ENCODE measurements at places on chromosomes 1 and 21.

- peak; percentile 17 for DNase-seq
These were observed 5.7 kb downstream of the TMEM50A start for GRCh38 chr1:25343872-25344271.

GRCh38 chr21:26499495-26499894 is 73.6 kb downstream of the CYYR1 start:
- no peak for DNase-seq

DNA sequence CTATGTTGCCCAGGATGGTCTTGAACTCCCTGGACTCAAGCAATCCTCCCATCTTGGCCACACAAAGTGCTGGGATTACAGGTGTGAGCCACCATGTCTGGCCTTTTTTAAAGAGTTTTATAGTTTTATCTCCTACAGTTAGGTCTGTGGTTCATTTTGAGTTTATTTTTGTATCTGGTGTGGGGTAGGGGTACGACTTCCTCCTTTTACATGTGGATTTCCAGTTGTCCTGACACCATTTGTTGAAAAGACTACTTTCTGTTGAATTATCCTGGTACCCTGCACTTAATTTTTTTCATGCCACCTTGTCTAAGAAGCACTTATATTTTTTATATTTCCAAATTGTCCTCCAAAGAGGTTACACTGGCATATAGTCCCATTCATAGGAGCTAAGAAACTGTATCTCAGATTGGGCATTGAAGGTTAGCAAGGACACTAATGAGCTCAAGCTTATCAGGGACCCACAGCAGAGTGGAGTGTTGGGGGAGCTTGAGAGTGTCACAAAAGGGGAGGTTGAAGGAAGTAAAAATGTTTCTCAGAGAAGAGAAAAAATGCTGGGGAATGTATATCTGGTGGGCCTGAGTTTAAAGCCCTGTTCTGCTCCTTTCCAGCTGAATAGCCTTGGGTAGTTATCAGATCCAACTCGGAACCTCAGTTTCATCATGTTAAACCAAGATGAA is 23.4 kb upstream of the MEF2D start:
- no peak for DNase-seq

DNA sequence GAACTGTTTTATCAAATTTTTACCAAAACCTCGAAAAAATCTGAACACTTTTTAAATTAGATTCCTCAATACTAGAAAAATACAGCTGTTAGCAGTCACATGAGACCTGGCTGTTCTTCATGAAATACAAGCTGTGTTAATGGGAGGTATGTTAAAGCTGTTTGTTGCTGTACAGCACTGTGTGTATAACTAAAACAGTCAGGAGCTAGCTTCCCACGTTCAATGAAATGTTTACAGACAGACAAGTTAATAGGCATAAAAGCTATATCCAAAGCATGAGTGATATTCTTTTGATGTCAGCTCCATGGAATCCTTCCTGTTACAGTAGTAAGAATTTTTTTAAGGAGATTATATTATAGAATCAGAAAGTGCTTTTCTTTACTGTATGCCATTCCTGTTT is 223.2 kb upstream of the FOXD3 start:
- DNase-seq, result no peak

DNA sequence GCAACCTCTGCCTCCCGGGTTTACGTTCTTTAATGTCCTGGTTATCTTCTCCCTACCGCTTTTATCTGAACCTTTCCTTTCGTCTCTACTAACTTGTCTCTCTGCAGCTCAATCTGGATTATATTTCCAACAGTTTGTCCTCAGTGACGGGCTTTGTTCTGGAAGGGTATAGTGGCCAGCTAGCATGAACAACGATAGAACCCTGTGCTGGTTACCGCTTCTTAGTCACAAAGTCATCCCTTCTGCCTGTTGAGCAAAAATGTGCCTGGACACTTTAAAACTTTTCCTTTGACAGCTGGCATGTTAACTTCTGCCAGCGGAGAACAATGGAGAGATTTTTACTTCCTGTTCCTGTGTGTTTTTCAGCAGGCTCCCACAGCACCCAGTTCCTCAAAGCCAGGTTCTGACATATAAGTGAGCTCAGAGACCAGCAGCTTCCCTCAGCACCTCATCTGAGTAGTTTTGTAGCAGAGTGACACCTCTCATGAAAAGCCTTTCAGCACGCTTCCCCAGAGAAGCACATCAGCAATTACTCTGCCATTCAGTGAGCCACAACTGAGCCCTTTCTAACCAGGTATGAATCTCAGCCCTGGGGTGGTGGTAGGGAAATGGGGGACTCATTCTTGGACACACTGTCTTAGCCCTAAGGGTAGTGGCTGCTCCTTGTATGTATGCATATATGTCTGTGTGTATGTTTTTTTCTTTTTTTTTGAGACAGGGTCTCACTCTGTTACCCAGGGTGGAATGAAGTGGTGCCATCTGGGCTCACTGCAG is 23.6 kb upstream of the CCDC17 start:
- no peak for DNase-seq

DNA sequence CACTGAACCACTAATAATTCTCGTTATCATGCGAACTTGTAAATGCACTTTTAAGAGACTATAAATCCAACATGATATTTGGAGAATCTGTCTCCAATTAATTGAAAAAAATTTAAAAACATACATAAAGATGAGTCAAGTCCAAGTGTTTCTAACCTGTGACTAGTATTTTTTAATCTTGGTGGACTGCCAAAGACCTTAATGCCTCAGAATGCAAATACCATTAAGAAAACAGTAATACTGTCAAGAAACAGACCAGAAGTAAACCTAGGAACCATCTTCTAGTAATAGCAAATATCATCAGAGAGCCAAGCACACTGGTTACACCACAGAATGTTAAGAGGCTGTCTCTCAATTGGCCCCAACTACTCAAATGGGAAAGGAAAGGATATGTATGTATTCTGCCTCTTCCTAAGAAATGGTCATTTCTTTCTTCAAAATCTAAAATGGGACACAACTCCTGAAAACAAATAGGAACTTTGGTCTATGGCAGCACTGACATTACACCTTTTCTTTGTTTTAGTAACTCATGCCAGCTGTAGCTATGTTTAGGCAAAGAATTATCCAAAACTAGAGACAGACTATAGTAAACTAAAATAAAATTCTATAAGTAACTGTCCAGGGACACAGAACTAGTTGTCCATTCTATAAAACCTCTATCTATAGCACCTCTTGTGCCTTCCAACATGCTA is 15.8 kb downstream of the SCYL3 start:
- DNase-seq, result no peak

DNA sequence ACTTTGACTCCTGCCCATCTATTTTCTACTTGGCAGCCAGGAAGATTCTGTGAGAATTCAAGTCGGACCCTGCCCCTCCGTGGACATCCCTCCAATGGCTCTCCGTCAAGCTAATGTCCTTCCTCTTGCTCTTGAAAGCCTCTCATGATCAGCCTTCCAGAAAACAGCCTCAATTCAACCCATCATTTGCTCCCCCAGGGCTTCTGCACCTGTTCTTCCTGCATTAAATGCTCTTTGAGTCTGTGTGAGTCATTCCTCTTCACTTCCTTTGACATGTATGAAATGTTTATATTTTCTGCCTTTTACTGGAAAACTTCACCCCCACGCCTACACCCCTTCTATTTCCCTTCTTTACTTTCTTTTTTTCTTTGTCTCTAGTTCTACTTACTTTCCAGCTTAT is 734.1 kb upstream of the ZP4 start:
- DNase-seq, result no peak

DNA sequence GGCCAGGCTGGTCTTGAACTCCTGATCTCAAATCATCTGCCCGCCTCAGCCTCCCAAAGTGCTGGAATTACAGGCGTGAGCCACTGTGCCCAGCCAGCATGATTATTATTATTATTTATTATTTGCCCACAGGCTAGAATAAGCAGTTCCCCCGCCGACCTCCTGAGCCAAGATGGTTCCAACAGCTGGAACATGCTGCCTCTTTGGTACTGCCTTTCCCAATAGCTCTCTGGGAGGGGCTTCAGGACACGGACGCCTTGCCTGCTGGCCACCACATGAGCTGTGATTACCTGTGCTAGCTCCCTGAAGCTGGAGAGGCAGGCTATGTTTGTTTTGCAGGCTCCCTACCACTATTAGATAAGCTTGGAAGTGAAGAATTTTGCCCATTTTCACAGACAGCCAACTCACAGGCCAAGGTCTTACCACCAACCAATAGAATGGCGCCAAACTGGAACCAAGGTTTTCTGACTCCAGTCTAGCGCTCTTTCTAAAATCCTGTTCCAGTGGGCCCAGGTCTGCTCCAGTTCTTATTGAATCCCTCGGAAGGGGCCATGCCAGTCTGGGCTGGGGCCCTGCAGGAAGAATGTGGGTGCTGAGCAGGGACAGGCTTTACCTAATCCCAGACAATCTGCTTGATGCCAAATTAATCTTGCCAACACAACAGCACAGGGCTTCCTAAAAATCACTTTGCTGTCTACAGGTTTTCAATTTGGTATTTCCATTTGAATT is 2.1 kb upstream of the GPR61 start:
- DNase-seq, result no peak

- DNase-seq, result no peak
These were observed 237.1 kb downstream of the TM2D1 start for GRCh38 chr1:61487801-61488200.

DNA sequence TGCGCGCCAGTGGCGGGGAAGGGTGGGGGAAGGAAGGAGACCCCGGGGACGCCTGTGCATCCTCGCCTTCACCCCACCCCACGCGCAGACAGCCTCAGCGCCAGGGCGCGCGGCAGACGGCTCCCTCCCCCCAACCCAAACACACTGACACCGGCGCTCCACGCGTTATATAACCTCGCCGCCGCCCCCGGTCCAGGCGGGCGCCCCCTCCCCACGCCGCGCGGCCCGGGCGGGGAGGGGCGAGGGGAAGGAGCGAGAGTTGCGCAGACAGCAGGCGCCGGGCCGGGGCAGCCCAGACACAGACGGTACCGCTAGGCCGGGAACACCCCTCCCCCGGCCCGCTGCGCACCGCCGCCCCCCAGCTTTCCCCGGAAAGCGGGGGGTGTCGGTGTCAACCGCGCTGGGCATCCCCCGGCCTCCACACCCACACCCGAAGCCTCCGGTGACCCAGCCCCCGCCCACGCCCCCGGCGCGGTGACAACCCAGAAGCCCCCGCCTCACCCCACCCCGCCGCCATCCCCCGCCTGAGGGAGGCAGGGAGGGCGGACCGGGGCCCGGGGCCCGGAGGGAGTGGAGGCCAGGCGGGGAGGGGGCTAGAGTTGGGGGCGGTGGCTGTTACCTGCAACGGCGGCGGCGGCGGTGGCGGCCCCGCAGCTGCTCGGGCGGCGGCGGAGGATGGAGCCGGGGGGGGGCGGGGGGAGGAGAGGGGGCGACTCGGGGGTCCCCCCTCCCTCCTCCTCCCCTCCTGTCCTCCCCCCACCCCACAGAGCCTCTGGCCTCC is 432 bp downstream of the AKT3 start:
- peak; percentile 54 for DNase-seq

DNA sequence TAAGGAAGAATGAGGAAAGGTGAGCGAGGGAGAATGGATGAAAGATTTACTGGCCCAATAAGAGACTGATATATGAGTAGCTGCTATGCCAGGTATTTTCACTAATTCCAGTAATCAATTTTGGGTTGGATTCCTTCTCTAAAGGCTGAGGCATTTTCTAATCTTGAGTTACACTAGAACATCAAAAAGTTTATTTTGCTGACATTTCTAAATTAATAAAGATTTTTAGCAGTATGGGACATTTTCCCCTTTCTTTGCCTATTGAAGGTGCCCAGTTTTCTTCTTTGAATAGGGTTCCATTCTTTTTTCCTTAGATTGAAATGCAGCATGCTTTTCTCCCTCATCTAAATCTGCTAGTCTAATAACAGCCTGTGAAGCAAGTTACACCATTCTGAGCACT is 52.9 kb downstream of the ZNHIT6 start:
- DNase-seq, result no peak

- DNase-seq, result no peak
These were observed 9.8 kb upstream of the PHTF1 start for GRCh38 chr1:113768916-113769600.

DNA sequence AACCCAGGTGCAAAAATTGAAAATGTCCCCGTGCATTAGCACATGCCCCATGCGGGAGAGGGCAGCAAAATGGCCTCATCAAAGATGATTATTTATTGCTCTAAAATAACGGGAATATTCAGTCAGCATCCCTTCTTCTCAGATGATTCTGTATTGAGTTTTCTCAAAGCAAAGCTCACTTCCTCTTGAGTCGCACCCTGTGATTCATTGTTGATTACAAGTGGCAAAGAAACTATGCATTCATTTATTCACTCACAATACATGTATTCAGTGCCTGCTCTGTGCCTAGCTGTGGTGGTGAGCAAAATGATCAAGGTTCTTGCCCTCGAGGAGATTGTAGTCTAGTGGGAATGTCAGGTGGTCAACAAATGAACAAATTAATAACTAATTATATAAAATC is 226.0 kb upstream of the KAZN start:
- DNase-seq, result no peak

- no peak for DNase-seq
These were observed 18.7 kb upstream of the ADAR start for GRCh38 chr1:154626456-154627256.

DNA sequence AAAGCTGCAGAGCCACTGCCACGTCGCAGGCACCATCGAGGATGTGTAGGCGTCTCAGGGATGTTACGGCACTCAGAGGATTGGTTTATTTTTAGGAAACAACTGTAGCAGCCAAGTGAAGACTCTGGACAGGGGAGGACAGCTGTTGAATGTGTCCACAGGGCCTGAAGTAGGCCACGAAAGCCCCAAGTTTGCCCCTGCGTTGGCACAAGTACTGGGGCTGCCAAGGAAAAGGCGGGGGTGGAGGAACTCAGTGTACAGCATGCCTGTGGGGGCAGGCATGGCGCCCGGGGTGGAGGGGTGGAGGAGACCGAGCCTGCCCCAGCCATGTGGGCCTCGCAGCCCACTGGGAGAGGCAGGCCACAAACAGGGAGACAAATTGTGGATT is 89.7 kb downstream of the ADARB1 start:
- DNase-seq, result no peak

- DNase-seq, result no peak
These were observed 20.7 kb upstream of the STMN1 start for GRCh38 chr1:25926731-25927496.

- DNase-seq, result no peak
These were observed 41.9 kb upstream of the SLC19A2 start for GRCh38 chr1:169527451-169528214.

DNA sequence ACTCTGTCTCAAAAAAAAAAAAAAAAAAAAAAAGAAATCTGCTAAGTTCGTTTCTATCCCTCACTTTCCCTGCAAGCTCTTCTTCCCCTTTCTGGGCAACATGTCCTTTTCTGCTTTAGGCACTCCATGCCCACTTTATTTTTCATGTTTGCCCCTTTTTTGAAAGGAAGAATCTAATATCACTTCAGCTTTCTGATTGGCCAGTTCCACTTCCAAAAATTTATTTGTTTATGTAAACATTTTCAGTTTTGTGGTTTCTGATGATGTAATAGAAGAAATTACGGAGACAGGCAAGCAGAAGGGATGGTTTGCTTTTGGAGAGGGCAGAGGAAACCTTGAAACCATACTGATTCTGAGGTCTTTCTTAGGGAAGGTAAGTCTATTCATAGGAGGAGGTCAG is 15.1 kb downstream of the IFNAR1 start:
- no peak for DNase-seq

- no peak for DNase-seq
These were observed 131.5 kb downstream of the PLPP3 start for GRCh38 chr1:56447823-56448222.
